ENCODE measurements at places on chromosomes 2 and 18.

DNA sequence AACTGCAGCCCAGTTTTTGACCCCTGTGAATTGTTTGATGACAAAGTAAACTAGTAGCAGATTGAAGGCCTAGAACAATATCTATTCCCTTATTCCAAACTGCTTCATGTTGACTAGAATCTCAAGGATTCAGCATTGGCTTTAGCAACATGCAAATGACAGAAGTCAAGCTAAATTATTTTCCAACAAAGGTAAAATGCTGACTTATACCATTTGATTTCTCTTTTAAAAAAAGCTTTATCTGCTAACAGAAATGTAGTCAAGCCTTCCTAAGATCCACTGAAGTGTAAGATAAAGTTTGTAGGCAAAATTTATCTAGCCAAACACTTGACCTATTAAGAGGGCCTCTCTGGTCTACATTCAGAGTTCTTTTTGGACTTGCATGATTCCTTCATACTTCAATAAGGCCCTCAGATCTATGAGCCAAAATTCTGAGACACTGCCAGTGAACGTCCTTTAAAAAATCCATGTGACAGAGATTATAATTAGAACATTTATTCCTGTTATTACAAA is 9.5 kb upstream of the CYBRD1 start:
- no peak overlapping the region for H3K4me3 ChIP-seq
- no peak overlapping the region for H3K27ac ChIP-seq
- peaks cover 28% of the 10 kb centered on the region for H3K4me1 ChIP-seq
- no peak for DNase-seq

- peaks cover 4% of the 10 kb centered on the region for H3K4me1 ChIP-seq
- H3K36me3 ChIP-seq = no peaks in the 10 kb centered on the region
- no peaks in the 10 kb centered on the region for H3K27me3 ChIP-seq
- no peak for DNase-seq
- H3K27ac ChIP-seq = no peak overlapping the region
Measured at GRCh38 chr18:46920653-46921052, 3.3 kb downstream of the KATNAL2 start.

- H3K4me1 ChIP-seq = peaks cover 6% of the 10 kb centered on the region
- peaks cover 46% of the 10 kb centered on the region for H3K27me3 ChIP-seq
- H3K4me3 ChIP-seq = peak overlapping the region; percentile 97
- peak; percentile 55 for DNase-seq
- H3K27ac ChIP-seq = no peak overlapping the region
Measured at GRCh38 chr2:237692601-237693290, 65.4 kb downstream of the LRRFIP1 start.

- no peaks in the 10 kb centered on the region for H3K36me3 ChIP-seq
- no peak for DNase-seq
- H3K27me3 ChIP-seq = no peaks in the 10 kb centered on the region
- peaks cover 40% of the 10 kb centered on the region for H3K4me1 ChIP-seq
Measured at GRCh38 chr2:172412984-172413492, 14.3 kb upstream of the ITGA6 start.

DNA sequence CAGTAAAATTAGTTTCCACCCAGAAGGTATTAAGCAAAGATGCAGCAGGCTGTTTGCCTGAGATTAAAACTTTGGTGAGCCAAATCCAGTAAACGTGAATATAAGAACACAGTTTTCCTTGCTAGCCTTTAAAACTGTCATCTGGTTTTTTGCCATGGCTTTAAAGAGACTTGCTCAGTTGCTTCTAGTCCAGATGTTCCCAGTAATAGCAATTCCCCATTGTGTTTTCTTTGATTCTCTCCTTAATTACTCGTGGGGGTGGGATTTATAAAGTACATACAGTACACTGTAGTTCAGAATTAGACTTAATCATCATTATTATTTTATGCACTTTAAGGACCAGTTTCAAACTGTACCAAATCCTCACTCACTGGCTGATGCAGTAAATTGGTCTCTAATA is 303.5 kb upstream of the ZNF804A start:
- H3K27me3 ChIP-seq = no peaks in the 10 kb centered on the region
- no peaks in the 10 kb centered on the region for H3K36me3 ChIP-seq
- H3K27ac ChIP-seq = no peak overlapping the region
- no peak for DNase-seq

DNA sequence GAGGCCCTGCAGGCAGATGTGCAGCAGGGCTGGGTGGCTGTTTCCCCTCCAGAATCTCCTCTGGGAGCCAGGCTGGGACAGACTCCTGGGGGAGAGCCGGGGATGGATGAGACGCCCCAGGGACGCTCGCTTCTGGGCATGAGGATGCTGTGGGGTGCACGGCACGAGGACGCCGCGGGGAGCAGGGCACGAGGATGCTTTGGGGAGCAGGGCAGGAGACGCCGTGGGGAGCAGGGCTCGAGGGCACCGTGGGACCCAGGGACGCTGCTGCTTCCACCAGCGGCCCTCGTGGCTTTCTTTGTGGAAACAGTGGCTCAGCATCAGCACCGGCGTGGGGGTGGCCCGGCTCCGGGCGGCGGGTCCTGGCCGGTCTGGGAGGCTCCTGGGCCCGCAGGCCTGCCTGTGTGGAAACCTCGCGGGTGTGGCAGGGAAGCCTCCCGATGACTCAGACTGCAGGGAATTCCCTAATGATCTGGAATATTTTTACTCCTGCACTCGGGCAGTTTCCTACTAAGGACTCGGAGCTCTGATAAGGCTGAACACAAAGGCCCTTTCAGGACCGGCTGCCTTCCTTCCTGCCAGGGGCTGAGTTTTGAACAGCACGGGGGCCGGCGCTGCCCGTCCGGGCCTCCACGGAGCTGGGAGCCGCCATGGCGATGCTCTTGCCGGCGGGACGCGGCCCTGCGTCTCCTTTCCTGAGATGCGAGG is 62.6 kb downstream of the NFATC1 start:
- no peaks in the 10 kb centered on the region for H3K4me1 ChIP-seq
- H3K36me3 ChIP-seq = no peaks in the 10 kb centered on the region
- DNase-seq = no peak
- H3K4me3 ChIP-seq = no peak overlapping the region
- no peaks in the 10 kb centered on the region for H3K27me3 ChIP-seq
- H3K27ac ChIP-seq = no peak overlapping the region

- H3K4me1 ChIP-seq = no peaks in the 10 kb centered on the region
- no peak for DNase-seq
- H3K27me3 ChIP-seq = no peaks in the 10 kb centered on the region
- H3K4me3 ChIP-seq = no peak overlapping the region
Measured at GRCh38 chr2:134348760-134349159, 94.9 kb downstream of the MGAT5 start.

- no peaks in the 10 kb centered on the region for H3K4me1 ChIP-seq
- no peak for DNase-seq
- no peaks in the 10 kb centered on the region for H3K36me3 ChIP-seq
- no peak overlapping the region for H3K27ac ChIP-seq
- no peak overlapping the region for H3K4me3 ChIP-seq
- H3K27me3 ChIP-seq = no peaks in the 10 kb centered on the region
Measured at GRCh38 chr2:224208007-224208406, 168.9 kb upstream of the SERPINE2 start.

- no peak for DNase-seq
- H3K36me3 ChIP-seq = peaks cover 36% of the 10 kb centered on the region
- no peak overlapping the region for H3K27ac ChIP-seq
- no peak overlapping the region for H3K4me3 ChIP-seq
- H3K4me1 ChIP-seq = no peaks in the 10 kb centered on the region
- H3K27me3 ChIP-seq = no peaks in the 10 kb centered on the region
Measured at GRCh38 chr18:36733150-36733549, 95.7 kb downstream of the TPGS2 start.

GRCh38 chr2:16218625-16219024 is 278.3 kb downstream of the MYCN start:
- no peaks in the 10 kb centered on the region for H3K27me3 ChIP-seq
- no peaks in the 10 kb centered on the region for H3K36me3 ChIP-seq
- peak; percentile 41 for DNase-seq
- peaks cover 34% of the 10 kb centered on the region for H3K4me1 ChIP-seq
- H3K27ac ChIP-seq = no peak overlapping the region

All from neural progenitor cell (in vitro differentiated cells).